Dermis microvascular lymphatic vessel endothelial cell (primary cell): ENCODE measurements at places on chromosomes 2 and 18. TPM values are rescaled to one million over a fixed set of nuclear protein-coding genes. Genes with fewer than 3 reads are reported as not detected.

CTIF gene
- total RNA-seq = 12.6 and 18.0 TPM in 2 replicates

FER1L5 gene
- total RNA-seq = not detected in 2 replicates

RNF138 gene
- 38.6 and 38.9 TPM in 2 replicates for total RNA-seq

CCDC102B gene
- 24.8 and 34.0 TPM in 2 replicates for total RNA-seq

MOCOS gene
- under 0.01 and 0.13 TPM in 2 replicates for total RNA-seq

DNA sequence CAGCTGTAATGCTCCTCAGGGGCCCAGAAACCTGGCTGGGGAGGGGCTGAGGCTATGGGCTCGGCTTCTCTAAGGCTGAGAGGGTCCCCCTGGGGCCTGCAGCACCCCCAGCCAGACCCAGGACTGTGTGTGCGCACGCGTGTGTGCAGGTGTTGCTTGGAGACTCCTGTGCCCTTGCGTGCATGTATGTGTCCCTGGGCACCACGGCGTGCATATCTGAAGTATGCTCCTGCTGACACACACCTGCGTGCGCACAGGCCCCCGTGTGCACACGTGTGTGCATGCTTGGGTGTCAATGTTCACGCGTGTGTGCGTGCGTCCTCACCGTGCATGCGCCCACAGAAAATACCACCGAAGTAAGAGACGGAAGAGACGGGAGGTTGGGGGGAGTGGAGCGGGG lies 14.9 kb upstream of the ECEL1 start:
- no peak for DNase-seq

- no peak for DNase-seq
Measured at GRCh38 chr2:47079515-47080412, 75.3 kb downstream of the STPG4 start.

GRCh38 chr2:96895032-96895745 lies 25.3 kb upstream of the SEMA4C start:
- no peak for DNase-seq

DNA sequence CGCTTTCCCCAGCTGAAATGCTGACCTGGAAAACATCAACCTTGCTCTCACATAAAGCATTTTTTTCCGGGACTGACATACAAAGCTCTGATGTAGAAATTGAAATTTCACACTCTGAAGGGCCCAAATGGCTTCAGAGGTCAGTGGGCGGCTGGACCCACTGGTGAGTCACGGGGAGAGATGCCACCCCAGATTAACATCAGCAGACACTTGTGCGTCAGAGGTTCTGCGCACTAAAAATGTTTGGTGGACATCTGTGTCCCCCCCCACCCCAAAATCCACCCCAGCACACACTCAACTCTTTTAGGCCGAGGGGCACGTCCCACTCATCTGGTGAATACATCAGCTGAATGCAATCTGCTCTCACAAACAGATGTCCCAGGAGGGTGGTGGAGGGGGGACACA lies 208.9 kb downstream of the ASB1 start:
- DNase-seq = no peak

GRCh38 chr2:8546612-8547283 lies 135.1 kb upstream of the ID2 start:
- DNase-seq = no peak

DNA sequence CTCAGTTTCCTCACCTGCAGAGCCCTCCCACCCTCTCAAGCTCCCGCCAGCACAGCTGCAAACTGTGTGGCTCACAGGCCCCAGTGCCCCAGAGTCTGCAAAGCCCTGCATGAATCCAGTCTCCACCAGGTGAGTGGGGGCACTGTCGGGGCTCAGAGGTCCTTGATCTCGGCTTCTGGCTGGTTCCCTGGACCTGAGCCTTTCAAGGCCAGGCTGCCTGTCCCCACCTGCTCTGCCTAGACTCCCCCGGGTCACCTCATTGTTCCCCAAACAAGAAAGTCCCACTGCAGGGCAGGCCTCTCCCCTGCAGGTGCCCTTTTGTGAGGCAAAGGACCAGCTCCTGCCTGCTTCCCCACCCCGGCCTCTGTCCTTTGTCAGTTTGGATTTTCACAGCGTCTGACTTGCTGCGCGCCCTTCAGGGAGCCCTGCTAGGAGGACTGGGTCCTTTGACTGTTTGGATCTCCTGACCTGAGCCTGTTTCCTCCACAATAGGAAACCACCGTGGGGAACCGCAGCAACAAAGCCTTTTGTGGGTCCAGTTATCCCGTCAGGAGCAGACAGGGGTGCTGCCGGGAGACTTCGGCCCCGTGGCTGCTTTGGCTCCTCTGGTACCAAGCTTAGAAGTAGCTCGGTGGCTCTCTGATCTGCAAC lies 200.5 kb upstream of the HDAC4 start:
- no peak for DNase-seq

GRCh38 chr2:25340181-25340921 lies 1.4 kb downstream of the DNMT3A start:
- DNase-seq = no peak

GRCh38 chr2:219634951-219635751 lies 7.7 kb downstream of the SLC4A3 start:
- DNase-seq = no peak

- DNase-seq = no peak
Measured at GRCh38 chr2:128714285-128714684, 395.6 kb upstream of the HS6ST1 start.

GRCh38 chr18:57771626-57772025 lies 31.5 kb downstream of the ATP8B1 start:
- DNase-seq = no peak

DNA sequence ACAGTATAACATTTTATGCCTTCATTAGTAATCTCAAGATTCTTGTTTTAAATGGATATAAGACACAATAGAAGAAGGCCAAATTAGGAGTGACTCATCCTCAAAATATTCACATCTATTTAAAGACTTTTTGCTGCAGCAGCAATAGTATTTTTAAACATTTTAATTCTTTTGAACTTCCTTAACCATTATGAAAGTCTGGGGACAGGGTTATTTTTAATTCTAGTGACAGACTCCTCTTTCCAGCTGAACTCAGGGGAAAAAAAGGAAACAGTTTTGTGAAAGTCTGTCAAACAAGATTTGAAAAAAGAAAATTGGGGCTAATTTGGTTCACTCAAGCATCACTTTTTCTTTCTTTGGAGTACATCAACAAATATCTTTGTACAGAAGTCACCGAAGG lies 541.8 kb downstream of the NUP35 start:
- DNase-seq = no peak

DNA sequence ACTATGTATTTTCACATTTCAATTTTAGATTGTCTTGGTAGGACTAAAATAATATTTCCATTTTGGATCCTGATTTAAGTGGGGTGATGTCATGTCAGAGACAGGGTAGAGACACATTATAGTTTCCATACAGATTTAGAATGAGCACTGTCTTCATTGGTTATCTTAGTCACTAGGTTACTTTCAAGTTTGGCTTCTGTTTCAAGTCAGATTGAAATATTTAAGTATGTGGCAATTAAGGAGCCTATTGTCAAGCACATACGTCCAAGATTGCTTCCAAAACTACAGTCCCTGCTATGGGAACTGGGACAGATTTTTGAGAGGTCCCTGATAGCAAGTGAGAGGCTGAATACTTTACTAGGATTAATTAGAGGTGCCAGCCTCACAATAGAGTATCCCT lies 89.2 kb upstream of the FAM117B start:
- no peak for DNase-seq
